T-helper 17 cell (primary cell): ENCODE measurements at places on chromosomes 4 and X. TPM values are rescaled to one million over a fixed set of nuclear protein-coding genes. Genes with fewer than 3 reads are reported as not detected.

C4orf51 gene
- not detected for total RNA-seq

POLN gene
- total RNA-seq, result 2.8 TPM

FAM47E gene
- not detected for total RNA-seq

ITM2A gene
- total RNA-seq, result 194 TPM

LRCH2 gene
- total RNA-seq, result not detected

ARHGAP4 gene
- total RNA-seq, result 374 TPM

XAGE2 gene
- total RNA-seq, result not detected

FATE1 gene
- not detected for total RNA-seq

EIF1AX gene
- total RNA-seq, result 34.3 TPM
